ENCODE measurements at places on chromosomes 5 and 9.

DNA sequence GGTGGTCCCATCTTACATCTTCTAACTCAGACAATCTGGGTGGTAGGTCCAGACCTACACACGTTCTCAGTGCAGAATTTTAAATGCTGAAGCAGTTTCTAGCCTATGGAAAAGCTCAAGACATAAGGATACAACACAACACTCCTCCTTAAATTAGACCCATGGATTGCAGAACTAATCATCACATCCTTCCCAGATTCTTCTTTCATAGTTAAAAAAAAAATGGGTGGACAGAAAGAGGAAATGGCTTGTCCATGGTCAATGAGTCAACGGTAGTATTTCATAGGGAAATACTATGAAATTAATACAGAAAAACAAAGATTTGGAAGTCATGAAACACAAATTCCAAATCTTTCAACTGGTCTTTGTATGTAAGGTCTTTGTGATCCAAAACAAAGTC, 106.9 kb downstream of the PAPPA start:
- no peak for DNase-seq

DNA sequence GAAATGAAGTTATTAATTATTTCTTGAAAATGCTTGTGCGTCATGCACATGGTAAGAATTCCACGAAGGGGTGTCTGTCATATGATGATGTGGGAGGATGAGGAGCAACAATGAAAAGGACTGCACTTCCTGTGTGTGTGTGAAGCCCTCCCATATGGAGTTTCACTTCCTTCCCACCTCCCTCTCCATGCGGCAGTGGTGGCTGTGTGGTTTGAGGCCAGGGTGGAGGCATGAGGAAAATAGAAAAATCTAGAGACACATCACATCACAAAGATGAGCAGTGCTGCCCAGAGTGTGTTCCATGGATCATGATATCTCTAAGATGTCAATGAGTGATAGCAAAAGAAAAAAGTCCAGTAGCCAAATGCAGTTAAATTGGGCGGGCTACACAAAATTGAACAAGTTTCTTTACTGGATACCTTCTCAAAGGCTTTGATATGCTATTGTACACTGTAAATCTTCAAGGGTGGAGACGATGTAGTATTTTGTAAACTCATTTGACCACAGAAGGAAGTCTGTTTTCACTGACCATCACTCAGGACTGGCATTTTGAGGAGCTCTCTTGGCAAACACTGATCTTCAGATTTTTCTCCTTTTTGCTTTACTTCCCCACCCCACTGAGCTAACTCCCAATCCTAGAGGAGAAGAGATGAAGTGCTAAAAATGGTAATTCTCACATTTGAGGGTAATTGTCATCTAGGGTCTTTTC, 55.7 kb upstream of the EQTN start:
- DNase-seq, result no peak

DNA sequence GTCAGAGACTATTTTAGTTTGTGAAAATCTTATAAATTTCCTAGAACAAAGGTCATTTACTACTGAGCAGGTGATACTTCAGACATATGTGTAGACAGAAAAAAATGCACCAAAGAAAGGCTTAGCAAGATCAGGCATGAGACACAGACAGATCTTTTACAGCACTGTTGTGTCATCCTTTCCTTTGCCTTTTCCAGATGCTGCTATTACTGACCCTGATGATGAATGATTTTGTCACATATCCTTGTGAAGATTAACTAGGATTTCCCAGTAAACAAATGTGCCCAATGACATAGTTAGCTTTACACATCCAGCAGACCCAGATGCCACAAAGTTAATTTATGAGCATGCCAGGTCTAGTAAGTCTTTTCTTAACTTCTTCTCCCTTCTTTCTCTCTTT, 68.2 kb downstream of the DMRTA1 start:
- DNase-seq, result no peak

- no peak for DNase-seq
These were observed 19.0 kb upstream of the POC5 start for GRCh38 chr5:75736273-75736672.

DNA sequence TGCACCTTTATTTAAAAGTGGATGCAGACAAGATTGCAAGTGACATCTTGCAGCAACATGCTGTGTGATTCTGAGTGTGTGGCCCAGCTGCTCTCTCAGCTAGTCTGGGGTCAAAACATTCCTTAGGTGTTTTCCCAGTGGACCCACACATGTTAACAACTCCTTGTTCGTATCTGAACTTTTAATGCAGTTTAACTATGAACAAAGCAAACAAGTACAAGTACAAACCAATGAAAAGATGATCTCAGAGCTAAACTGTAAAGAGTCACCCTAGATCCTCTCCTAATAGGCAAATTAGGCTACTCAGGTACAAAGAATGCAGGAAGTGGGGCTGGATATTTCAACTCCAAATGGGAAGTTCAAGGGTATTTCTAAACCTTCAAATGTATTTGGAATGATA, 108.4 kb downstream of the ENTREP1 start:
- DNase-seq, result no peak

DNA sequence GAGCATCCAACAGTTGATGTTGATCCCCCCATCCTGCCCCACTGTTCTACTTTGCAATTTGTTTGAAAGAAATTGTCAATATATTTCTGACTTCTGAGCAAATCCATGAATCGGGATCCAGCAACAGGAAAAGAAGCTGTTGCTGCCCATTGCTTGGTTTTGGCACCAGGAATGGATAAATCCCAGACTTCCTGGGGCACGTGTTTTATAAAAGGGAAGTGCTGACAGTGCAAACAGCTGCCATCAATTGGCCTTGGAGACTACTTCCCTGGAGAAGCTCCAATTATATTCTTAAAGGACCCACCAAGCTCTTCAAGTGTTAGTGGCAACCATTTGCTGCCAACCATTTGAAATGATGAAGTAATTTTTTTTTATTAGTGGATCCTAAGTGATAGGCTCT, 13.7 kb downstream of the STK32A start:
- no peak for DNase-seq

DNA sequence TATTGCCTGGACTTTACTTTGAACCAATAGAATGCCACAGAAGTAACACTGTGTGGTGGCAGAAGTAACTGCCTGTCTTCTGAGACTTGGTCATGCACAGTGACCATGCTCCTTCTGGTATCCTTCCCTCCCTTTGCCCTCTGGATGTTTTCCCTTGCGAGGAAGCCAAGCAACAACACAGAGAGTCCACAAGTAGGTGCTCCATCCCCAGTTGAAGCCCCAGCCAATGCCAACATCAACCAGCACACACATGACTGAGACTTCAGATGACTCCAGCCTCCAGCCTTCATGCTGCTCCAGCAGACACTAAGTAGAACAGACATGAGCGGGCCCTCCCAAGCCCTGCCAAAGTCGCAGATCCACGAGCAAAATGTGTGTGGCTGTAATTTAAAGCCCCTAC, 129.6 kb downstream of the EPB41L4A start:
- no peak for DNase-seq

- no peak for DNase-seq
These were observed 104.8 kb upstream of the CD180 start for GRCh38 chr5:67301285-67301903.

DNA sequence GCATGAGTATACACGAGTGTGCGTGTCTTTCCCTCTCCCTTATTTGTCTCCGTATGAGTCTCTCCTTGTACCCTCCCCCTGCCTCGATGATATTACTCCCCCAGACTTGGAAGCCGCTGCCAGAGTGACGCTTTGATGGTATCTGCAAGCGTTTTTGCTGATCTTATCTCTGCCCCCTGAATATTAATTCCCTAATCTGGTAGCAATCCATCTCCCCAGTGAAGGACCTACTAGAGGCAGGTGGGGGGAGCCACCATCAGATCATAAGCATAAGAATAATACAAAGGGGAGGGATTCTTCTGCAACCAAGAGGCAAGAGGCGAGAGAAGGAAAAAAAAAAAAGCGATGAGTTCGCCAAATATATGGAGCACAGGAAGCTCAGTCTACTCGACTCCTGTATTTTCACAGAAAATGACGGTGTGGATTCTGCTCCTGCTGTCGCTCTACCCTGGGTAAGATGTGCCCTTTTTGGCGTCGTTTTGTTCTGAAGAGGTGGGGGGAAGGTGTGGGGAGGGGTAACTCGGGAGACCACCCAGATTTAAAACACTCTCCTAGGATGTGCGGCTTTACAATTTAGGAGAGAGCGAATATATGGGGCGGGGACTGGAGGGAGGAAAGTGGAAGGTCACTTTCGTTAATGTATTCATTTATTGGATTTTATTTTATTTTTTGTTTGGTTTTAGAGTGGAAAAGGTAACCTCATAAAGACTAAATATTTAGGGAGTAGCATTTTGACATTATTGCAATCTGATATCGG, at the start of gene GABRG2:
Gene GABRG2 (plus strand): TSS at position 119 of the 757 bp plus-strand sequence. CDS start 227 bp downstream, at position 346.
- DNase-seq, result no peak

- no peak for DNase-seq
These were observed 1.9 kb downstream of the SPARC start for GRCh38 chr5:151684690-151685361.

- DNase-seq, result no peak
These were observed 56.1 kb downstream of the MTREX start for GRCh38 chr5:55363856-55364255.

DNA sequence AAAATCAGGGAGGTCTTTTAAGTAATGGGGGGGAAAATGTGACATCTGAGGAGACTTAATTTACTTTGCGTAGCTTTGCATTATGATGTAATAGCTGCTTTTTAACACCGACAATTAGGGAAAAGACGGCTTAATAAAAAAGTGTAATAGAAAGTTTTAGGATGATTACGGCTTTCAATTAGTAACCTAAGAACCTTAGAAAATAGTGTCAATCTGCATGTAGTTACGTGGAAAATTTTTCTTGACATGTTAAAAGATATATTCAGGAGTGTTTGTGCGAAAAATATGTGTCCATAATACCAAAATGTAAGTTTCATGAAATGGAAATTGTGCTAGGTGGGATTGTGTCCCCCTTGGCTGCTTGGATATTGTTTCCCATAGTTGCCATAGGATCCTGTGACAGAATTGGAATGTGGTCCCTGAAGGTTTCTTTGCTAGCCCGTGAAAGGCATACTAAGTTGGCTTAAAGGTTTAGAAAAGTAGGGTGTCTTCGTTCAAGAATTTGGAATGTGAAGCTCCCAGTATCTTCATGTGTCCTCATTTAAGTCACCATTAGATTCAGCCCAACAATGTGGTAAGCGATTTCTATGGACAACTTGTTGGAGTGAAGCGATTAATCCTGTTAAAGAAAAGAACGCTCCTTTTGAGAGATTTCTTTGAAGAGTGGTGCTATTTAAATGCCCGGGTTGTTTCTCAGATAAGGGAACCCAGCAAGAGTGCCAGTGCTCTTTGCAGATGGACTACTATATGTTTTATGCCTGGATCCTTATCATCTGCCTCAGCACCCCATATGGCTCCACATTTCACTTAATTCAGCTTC, 2.0 kb downstream of the RGMB start:
- DNase-seq, result no peak

DNA sequence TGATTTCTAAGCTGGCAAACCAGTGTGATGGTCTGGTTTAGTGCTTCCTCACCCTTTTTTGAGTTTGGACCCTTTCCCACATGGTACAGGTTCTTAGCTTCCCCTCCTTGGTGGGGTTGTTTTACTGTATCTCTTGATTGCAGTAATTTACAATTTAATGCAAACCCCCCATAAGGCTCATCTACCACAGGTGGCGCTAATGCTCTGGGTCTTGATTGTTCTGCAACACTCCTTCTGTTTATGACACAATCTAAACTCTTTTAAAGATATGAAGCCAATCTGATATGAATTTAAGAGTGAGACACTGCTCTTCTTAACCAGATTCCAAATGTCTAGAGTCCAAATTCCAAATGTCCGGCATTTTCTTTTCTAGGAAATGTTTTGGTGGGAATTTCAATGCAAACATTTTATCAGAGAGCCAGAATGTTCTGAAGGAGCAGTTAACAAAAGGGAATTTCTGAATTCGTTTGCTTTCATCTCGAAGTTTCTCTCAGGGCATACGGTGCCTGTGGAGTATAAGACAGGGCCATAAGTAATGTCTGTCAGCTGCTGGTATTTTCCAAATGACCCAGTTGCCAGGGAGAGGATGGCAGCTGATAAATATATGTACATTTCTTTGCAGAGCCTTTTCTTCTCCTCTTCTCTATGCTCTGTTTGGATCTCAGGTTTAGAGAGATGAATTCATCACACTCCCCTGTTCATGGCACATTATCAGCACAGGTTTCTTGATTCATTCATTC, 246.8 kb downstream of the ARHGAP26 start:
- DNase-seq, result peak; percentile 17

GRCh38 chr5:118405650-118406061, 582.7 kb downstream of the DTWD2 start:
- no peak for DNase-seq

DNA sequence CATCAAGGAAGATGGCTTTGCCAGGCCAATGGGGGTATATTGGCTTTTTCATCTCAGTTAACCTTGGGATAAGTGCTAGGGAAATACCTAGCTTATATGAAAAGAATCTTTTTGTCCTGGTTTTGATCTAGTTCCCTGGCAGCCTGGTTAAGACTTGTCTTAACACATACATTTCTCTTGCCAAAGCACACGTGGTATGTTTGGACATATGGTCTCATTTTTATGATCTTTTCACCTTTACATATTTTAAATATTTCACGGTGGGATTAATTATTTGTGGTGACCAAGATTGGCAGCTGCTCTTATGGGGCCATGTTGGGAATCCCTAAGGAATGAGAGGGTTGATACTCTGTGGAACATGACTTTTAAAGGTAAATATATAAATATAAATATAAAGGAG, 312.5 kb downstream of the NPR3 start:
- DNase-seq, result no peak

- DNase-seq, result no peak
These were observed 17.8 kb downstream of the DMRT1 start for GRCh38 chr9:859251-859650.

GRCh38 chr5:66989286-66989685, 207.3 kb downstream of the CD180 start:
- no peak for DNase-seq

- DNase-seq, result no peak
These were observed 47.8 kb upstream of the IRX4 start for GRCh38 chr5:1930501-1930879.

- no peak for DNase-seq
These were observed 214.5 kb upstream of the GRAMD2B start for GRCh38 chr5:126208691-126209090.

DNA sequence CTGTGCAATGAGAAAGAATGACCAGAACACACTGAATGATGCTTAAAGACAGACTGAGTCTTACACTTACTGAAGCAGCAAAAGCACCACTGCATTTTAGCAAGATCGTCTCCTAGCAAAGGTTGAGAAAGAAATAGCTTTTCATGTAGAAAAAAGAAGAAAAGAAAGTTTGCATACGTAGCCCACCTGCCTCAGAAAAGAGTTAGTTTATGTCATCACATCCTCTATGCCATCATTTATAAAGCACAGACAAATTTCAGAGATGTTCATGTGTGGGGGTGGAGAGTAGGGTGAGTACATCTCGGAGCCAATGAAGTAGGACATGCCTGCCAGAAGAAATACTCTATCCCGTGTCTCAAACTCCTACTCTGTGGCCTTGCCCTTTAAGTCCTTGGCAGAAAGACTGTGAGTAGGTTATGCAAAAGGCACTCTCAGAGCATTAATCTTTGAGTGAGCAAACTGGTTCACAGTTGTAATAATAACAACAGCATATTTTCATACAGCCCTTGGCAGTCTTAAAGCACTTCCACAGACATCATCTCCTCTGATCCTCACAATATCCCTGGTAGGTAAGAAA, 22.4 kb downstream of the NRG2 start:
- no peak for DNase-seq

GRCh38 chr5:104266161-104266560, 703.6 kb upstream of the NUDT12 start:
- no peak for DNase-seq

Measured in stimulated activated CD8-positive, alpha-beta memory T cell treated with anti-CD3 and anti-CD28 coated beads, Interleukin-4, amount 100 ng/mL, for 4 hours (primary cell).